Activated naive CD4-positive, alpha-beta T cell treated with anti-CD3 and anti-CD28 coated beads, Interleukin-2, amount 50 U/mL, for 72 hours (primary cell): ENCODE measurements at places on chromosomes 16 and 17. TPM values are rescaled to one million over a fixed set of nuclear protein-coding genes. Genes with fewer than 3 reads are reported as not detected.

DNA sequence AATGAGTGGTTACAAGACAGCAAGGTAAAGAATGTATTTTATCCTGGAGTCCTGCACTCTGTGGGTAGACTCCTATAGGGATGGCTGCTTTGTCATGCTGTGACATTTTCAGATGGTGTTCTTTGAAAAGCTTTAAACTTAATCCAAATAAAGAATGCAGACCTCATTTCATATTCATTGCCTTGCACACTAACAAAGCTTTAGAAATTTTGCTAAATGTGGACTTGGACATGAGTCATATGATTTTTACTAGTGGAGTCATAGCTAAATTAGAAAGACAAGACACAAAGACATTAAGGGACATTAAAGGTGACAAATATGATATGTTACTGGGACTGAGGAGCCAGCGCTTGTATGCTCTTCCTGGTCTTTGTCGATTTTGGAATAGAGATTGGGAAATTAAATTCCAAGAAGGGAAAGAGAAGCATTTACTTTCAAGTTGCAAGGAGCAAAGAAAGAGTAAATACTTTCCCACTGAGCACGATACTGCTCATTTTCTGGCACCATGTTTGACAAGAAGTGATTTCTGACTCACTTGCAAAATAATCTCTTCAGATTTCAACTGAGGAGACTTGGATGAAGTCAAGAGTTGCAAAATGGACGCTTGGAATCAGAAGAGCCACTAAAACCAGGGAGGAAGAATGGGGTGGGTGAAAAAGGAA lies 152.9 kb upstream of the MYOCD start:
- DNase-seq = no peak

DNA sequence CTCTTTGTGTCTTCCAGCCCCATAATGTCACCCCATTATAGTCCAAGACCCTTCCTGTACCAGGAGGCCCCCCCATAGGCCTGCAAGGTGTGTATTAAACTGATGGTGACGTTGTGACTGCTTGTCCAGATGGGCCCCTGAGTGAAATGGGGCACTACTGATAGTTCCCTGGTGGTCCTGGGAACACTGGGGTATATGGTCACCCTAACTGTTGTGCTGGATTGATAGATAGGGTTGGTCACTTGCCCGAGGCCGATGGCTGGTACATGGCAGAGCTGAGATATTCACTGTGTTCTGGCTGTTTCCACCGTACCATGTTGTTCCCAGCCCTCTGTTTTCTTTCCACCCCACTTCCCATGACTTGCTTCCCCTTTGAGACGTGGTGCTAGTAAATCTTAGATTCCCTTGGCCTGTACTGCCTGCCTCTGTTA lies 4.3 kb downstream of the CNP start:
- DNase-seq = no peak

DNA sequence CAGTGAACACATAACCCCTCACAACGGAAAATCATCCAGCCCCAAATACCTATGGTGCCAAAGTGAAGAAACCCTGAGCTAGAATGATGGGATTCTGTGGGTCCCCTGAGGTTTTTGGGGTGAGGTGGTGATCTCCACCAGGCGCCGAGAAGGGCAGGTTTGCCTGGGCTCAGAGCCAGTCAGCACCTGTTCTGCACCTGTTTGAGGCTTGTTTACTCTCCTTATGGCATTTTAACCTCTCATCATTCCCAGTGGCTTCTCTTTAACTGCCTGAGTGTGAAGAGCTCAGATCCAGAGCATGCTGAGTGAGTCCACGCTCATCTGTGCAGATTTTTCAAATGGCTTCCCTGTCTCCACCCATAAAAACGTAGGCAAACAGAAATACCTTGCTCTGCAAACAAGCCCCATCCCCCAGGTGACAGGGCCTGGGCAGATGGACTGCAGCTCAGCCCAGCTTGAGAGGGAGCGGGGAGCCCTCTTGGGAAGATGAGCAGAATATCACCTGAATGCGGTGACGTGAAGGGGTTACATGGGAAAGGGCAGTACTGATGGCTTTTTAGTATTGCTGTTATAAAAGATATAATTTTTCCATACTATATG lies 40.1 kb upstream of the CLEC19A start:
- DNase-seq = no peak

GRCh38 chr16:82195917-82196494 lies 26.0 kb upstream of the MPHOSPH6 start:
- DNase-seq = no peak

- DNase-seq = no peak
These were observed 23.4 kb downstream of the BAIAP2 start for GRCh38 chr17:81058263-81058871.

- DNase-seq = no peak
These were observed 6.4 kb downstream of the HAP1 start for GRCh38 chr17:41728056-41728455.

The NOXO1 gene
- total RNA-seq = not detected

GRCh38 chr16:8861563-8862308 lies 7.1 kb downstream of the CARHSP1 start:
- DNase-seq = no peak

DNA sequence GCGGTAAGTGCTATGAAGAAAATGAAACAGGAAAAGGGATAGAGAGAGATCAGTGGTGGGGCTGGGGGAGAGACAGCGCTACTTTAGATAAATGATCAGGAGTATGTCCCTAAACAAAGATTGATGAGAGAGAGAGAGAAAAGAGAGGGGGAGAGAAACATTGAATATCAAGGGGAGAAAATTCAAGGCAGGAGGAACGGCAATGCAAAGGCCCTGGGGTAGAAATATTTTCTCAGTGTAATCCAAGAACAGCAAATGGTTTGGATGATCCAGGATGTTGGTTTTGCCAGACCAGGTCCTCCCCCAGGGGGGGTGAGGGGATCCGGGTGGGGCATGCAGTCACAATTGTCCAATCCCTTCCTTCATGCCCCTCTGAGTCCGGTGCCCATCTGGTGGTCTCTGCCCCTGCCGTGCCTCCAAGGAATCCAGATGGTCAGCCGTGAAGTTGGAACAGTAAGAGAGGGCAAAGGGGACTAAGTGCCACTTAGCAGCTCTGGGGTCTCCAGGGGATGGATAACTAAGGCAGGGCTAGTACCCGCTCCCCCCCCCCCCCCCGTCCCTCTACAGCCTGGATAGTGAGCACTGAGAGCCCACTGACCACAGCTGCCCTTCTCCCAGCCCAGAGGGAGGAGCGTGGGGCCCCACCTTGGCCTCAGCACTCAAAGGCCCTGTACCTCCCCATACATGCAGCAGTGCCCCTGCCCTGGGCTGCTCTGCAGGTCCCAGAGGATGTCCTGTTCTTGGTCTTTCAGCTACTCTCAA lies 43.7 kb downstream of the TMEM132E start:
- no peak for DNase-seq

GRCh38 chr16:86533076-86533475 lies 22.0 kb downstream of the MTHFSD start:
- DNase-seq = no peak

The NETO2 gene
- 7.3 TPM for total RNA-seq

GRCh38 chr17:10116267-10116666 lies 82.1 kb downstream of the GAS7 start:
- DNase-seq = no peak

GRCh38 chr17:8119581-8120519 lies 1.5 kb upstream of the ALOXE3 start:
- DNase-seq = peak; percentile 89

The ODF4 gene
- total RNA-seq = not detected

DNA sequence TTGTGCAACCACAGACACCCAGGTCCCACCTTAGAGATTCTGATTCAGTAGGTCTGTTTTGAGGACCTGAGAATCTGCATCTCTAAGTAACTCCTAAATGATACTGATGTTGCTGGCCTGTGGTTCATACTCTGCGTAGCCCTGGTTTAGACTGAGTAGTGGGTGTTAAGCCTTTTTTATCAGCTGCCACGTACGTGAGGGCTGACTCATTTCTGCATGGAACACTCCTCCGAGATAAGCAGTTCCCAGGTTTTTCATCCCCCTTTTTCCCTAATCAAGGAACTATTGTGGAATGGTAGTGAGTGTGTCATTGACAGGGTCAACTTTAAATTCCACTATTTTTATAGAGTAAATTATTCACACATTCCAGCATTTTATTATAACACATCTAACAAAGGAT lies 26.1 kb downstream of the CDRT4 start:
- DNase-seq = no peak

DNA sequence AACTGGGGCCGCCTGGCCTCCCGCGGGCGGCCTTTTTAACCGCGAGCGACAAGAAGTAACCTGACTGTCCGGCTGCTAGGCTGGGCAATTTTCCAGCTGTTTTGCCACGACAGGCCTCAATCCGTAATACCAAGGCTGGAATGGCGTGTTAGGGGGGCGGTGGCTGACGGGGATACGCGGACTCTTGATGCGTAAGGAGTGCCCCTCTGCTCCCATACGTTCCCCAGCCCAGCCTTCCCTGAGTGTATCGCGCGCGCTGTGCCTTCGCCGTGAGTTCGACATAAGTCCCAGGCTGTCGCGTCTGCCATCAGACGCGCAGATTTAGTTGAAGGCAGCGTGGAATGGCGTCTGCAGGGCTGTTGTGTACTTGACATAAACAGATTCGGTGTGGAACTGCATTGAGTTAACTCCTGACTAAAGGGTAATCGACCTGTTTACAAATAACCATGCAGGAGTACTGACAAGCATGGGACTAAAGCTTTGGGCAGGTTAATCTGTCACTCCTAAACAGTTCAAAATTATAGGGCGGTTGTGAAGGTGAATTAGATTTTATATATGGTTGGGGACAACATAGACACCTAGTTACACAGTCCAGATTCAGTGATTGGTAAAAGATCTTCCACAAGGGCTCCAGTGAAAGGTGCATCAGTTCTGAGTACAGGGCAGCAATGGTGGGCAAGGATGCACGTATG lies 16.6 kb upstream of the ERN1 start:
- DNase-seq = peak; percentile 54

DNA sequence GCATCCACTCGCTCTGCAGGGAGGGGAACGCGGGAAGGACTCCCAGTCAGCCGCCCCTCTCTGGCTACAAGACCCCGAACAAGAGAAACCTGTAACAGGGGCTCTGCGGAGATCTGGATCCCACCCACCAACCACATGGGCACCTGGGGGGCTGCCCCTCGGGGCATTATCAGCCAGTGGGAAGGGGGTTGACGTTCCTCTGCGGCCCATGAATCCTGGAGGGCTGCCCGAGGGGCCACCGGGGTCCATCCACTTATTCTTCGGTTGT lies 1.8 kb upstream of the PCGF2 start:
- DNase-seq = no peak

GRCh38 chr16:58236831-58237230 lies 38.9 kb upstream of the CSNK2A2 start:
- DNase-seq = no peak

DNA sequence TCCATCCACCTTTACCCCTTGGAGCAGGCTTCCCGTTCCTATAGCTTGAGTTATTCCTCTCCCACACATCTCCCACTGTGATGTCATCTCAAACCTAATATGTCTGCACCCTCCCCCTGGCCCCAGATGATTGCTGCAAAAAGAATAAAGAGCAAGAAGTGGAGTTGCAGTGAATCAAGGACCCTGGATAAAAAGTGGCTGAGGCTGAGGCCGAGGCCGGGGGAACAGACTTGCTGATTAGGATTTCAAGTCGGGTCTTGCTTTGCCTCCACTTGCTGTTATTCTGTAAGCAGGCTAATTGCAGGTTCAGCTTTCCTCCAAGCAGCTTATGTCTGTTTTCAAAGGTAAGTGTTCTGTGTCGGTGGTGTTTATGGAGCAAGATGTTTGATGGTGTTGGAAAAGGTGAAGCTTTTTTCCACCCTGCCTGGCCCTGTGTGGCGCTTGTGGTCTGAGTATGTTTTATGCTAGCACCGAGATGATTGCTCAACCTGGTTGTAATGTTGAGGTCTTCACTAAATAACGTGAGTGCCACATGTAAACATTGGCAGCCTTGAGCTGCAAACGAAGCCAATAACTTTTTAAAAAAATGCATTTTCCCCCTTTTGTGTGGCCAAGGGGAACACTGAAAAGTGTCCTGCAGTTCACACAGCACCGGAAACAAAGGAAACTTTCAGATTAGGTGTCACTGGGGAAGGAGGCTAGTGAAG lies 15.4 kb downstream of the HS3ST3B1 start:
- no peak for DNase-seq

- no peak for DNase-seq
These were observed at the start of gene SCIMP for GRCh38 chr17:5234645-5235576. SCIMP (minus strand) TSS chr17:5234860; CDS start chr17:5234755, 105 bp downstream.

The NPW gene
- total RNA-seq = 4.6 TPM

DNA sequence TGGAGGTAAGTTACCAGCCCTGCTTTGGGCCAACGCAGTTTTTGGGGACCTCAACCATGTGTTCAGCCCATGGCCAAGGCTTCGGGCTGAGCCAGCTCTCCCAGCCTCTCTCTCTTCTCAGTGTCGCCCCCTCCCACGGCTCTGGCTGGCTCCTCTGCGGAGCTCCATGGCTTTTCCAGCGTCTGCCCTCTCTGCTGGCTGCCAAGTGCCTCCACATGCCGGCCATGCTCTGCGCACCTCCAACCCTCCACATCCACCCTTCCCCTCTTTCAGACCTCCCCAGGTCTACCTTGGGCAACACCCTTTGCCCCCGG lies 23.2 kb downstream of the COTL1 start:
- no peak for DNase-seq

- DNase-seq = no peak
These were observed 202.3 kb downstream of the RAB11FIP4 start for GRCh38 chr17:31593806-31594205.

DNA sequence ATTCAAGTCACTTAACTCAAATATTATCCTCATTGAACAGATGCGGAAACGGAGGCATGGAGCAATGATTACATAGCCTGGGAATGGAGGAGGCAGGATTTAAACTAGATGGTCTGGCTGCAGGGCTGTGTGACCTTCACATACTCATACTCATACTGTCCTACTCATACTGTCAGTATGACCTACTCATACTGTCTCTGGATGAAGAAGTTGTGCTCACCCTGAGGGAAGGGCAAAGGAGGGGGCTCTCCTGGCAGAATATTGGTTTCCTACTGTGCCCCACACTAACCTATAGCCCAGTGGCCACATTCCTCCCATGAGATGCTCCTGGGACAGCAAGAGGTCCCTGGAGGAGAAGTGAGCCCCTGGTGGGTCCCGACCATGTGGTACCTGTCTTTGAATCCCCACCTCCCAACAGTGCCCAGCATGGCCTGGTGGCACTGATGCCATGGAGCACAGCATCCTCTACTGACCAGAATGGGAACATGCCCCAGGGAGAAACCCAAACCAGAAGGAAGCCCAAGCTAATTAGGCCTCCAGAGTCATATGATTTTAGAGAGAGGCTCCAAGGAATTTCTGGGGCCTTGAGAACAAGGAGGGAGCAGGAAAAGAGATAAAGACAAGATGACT lies 197.3 kb upstream of the SDK2 start:
- DNase-seq = no peak
